ENCODE measurements at places on chromosomes 7 and 10.

- DNase-seq = no peak
Measured at GRCh38 chr10:86261941-86262687, 104.5 kb downstream of the GRID1 start.

DNA sequence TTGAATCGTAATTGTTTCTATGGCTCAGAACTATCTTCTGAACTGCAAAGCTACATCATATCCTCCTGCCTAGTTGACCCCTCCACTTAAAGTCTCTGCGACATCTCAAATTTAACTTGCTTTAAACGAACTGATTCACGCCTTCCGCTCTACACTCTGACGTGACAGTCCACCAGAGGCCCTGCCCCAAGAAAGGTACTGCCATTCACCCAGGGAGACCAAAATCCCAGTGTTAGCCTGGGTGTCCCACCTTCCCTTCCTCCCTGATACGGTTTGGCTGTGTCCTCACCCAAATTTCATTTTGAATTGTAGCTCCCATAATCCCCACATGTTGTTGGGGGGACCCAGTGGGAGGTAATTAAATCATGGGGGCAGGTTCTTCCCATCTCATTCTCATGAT is 90.8 kb downstream of the CPXM2 start:
- DNase-seq = no peak

- DNase-seq = no peak
Measured at GRCh38 chr10:118042336-118042735, 4.4 kb downstream of the RAB11FIP2 start.

DNA sequence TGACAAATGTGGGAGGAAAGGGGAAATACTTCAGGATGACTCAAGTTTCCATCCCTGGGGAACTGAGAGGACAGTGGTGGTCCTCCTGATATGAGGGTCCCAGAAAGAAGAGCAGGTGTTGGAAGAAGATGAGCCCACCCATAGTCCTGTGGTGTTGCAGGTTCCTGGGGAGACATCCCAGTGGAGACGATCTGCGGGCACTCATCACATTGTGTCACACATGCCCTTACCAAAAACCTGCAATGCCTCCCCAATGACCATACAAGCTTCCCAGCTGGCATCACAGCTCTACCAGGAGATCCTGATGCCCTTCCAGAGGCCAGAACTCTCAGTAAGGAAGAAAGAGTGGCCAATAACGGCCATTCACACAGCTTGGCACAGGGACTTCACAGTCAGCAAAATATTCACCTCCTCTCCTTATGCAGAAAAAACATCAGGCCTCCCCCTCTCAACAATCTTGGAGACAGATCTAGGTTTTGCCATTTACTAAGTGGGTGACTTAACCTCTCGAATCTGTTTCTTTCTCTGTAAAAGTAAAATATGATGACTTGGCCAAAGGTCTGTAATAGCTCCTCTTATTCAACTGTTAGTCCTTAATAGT is 9.0 kb downstream of the PUS7 start:
- no peak for DNase-seq

GRCh38 chr10:16986406-16987205 is 143.0 kb downstream of the CUBN start:
- no peak for DNase-seq

DNA sequence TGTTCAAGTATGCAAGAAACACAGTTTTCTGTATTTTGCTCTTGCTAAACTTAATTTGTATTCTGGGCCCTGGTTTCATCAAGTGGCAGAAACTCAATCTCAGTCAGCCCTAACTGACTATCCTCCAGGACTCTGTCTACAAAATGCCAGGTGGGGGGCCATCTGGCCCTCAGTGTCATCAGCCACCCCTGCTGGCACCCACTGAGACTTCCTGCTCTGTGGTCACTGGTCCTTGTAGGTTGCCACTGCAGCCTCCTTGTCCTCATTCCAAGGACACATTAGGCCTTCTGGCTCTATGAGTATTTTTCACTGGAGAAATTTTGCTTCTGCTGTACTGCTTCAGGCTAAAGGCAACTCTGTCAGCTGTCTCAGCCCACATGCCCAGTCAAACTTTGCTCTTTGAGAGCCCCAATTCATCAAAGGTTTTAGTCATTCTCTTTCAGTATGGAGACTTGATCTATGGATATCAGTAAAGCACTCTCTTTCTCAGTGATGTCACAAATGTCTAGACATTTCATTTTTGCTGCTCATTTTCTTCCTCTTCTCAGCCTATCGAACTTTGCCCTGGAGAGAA is 163.6 kb downstream of the KCND2 start:
- no peak for DNase-seq

- DNase-seq = no peak
Measured at GRCh38 chr7:92034116-92034515, 93.5 kb downstream of the AKAP9 start.

GRCh38 chr10:22727112-22727511 is 12.7 kb upstream of the PIP4K2A start:
- DNase-seq = no peak

Data from CD4-positive, alpha-beta T cell treated with Interleukin-1 beta for 1 hour (primary cell).